ENCODE measurements at places on chromosomes 11 and 22. TPM values are rescaled to one million over a fixed set of nuclear protein-coding genes. Genes with fewer than 3 reads are reported as not detected.

XKR3 gene
- total RNA-seq: not detected

GRCh38 chr22:33780531-33781136, 139.6 kb downstream of the LARGE1 start:
- no peaks in the 10 kb centered on the region for H3K27me3 ChIP-seq
- H3K4me3 ChIP-seq: no peak overlapping the region
- no peak for DNase-seq
- H3K27ac ChIP-seq: no peak overlapping the region
- peaks cover 5% of the 10 kb centered on the region for H3K4me1 ChIP-seq

DNA sequence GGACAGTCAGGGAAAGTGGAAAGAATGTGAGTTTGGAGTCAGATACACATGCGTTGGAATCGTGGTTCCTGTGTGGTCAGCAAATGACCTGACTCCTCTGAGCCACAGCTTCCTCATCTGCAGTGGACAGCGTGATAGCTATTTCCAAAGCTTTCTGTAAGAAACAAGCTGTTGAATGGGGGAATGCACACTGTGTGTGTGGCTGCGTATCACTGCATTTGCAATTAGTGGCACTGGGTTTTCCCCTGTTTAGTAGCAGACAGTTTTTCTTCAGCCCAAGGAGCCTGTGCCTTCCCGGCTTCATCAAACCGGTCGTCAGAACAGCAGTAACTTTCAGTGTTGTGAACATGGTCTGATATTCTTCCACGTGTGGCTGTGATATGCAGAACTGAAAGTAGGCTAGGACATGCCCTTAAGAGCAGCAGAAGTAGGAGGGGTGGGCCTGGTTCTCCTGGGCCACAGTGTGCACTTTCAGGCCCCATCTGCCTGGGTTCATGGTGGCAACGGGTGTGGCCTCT, 121.5 kb downstream of the RRAS2 start:
- no peak overlapping the region for H3K4me3 ChIP-seq
- no peaks in the 10 kb centered on the region for H3K4me1 ChIP-seq
- H3K27me3 ChIP-seq: peaks cover 36% of the 10 kb centered on the region

GRAP2 gene
- total RNA-seq: not detected

- H3K27me3 ChIP-seq: no peaks in the 10 kb centered on the region
- no peak overlapping the region for H3K4me3 ChIP-seq
Observed at GRCh38 chr11:36019005-36019596, 75.2 kb downstream of the LDLRAD3 start.

DNA sequence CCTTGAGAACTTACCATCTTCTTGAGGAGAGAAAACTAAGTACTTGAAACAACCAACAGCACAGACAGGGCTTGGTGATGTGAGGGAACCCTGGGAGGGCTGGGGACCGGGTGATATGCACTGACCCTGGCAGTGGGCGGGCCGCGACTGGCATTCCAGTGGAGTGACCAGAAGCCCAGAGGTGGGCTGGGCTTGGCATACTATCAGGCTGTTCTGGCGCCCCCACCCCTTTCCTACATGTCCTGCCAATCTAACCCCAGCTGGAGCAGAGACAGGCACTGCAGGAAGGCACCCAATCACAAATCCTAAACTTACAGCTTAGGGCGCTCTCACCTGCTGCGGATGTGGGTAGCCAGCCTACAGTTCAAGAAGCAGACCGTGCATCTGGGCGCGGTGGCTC, 54.0 kb upstream of the GCAT start:
- H3K27ac ChIP-seq: peak overlapping the region; percentile 83
- H3K4me1 ChIP-seq: peaks cover 58% of the 10 kb centered on the region
- peaks cover 17% of the 10 kb centered on the region for H3K36me3 ChIP-seq
- no peaks in the 10 kb centered on the region for H3K27me3 ChIP-seq
- no peak for DNase-seq
- H3K4me3 ChIP-seq: no peak overlapping the region

DNA sequence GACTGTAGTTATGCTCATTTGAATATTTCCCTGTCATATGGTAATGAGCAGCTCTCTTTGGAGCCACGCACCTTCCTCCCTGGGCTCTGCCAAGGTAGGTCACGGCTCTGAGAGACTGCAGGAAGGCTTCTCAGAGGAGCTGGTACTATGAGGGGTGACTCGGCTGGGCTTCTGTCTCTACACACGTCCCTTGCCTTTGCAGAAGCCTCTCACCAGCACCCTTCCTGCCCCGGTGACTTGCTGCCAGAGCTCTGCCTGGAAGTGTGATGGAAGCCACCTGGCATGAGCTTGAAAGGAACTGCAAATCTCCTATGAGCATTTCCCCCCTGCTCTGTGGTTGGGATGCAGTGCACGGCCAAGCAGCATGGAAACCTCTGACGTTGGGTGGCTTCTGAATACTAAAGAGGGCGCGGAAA, 74.2 kb downstream of the KIRREL3 start:
- peak overlapping the region; percentile 22 for H3K27ac ChIP-seq
- no peak for DNase-seq
- peaks cover 33% of the 10 kb centered on the region for H3K36me3 ChIP-seq
- H3K4me1 ChIP-seq: peaks cover 76% of the 10 kb centered on the region
- peaks cover 5% of the 10 kb centered on the region for H3K27me3 ChIP-seq

- no peak for DNase-seq
- H3K4me1 ChIP-seq: peaks cover 22% of the 10 kb centered on the region
- H3K27me3 ChIP-seq: peaks cover 6% of the 10 kb centered on the region
Observed at GRCh38 chr11:113313601-113314000, 782 bp upstream of the TTC12 start.

GRCh38 chr11:128451652-128452470, 135.5 kb downstream of the ETS1 start:
- peaks cover 6% of the 10 kb centered on the region for H3K27me3 ChIP-seq
- DNase-seq: no peak
- H3K4me1 ChIP-seq: peaks cover 51% of the 10 kb centered on the region
- no peak overlapping the region for H3K4me3 ChIP-seq

GRM5 gene
- total RNA-seq: not detected

- H3K27me3 ChIP-seq: peaks cover 3% of the 10 kb centered on the region
- H3K4me1 ChIP-seq: no peaks in the 10 kb centered on the region
- DNase-seq: no peak
- peaks cover 15% of the 10 kb centered on the region for H3K36me3 ChIP-seq
Observed at GRCh38 chr11:61994981-61995380, 27.5 kb upstream of the FTH1 start.

RASL10A gene
- not detected for total RNA-seq

GRCh38 chr22:44360668-44361381, 48.1 kb upstream of the SHISAL1 start:
- peak overlapping the region; percentile 50 for H3K4me3 ChIP-seq
- H3K36me3 ChIP-seq: no peaks in the 10 kb centered on the region
- H3K27ac ChIP-seq: peak overlapping the region; percentile 87
- DNase-seq: peak; percentile 75
- peaks cover 23% of the 10 kb centered on the region for H3K27me3 ChIP-seq

DNA sequence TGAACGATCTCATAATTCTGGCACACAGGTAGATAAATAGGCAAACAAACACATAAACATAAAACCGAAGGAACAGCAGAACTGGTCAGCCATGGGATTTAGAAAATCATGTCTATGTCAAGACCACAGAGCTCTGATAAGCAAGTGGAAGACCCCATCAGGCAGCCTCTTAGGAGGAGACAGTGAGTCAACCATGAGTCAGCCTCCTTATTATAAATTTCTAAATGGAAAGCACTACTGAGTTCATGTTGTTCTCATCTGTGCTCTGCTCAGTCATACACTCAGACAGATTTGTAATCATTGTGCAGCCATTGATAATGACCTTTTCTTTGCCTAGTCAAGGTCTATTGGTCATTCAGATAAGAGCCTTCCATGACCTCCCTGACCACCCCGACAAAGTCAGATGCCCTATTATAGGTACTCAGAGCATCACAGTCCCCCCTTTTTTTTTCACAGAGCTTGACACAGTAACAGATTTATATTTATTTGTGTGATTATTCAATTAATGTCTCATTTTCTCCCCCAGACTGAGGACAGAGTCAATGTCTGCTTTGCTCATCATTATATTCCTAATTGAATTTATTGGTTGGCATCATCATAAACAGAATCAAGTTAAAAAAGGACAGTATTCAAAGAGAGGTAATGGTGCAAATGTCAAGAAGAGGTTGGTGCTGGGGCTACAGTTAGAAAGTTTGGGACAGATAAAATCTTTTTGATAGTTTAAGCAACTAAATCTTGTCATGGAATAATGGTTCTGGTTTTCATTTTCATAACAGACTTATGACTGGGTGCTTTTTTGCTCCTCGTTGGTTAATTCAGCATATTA, 579.7 kb upstream of the CCDC90B start:
- H3K27me3 ChIP-seq: peaks cover 3% of the 10 kb centered on the region
- no peaks in the 10 kb centered on the region for H3K4me1 ChIP-seq
- no peak overlapping the region for H3K27ac ChIP-seq

DNA sequence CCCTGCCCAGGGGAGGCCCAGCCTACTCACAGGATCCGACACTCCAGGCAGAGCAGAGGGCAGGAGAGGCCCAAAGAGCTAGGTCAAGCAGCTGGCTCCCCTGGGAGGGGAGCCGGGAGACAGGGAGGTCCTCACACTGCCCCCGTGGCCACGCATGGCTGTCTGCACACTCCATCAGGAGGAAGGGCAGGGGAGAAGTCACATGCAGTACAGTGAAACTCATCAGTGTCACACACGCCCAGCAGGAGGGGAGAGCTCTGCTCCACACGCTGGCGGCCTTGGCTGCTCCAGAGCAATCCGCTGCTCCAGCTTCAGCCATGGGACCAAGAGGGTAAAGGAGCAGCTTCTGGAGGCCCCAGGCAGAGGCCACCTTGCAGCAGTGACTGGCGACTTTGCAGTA, 14.3 kb downstream of the TCIRG1 start:
- H3K36me3 ChIP-seq: peaks cover 16% of the 10 kb centered on the region
- no peak overlapping the region for H3K4me3 ChIP-seq
- no peak for DNase-seq
- H3K4me1 ChIP-seq: peaks cover 4% of the 10 kb centered on the region
- peaks cover 4% of the 10 kb centered on the region for H3K27me3 ChIP-seq
- no peak overlapping the region for H3K27ac ChIP-seq
